Myometrial cell (primary cell): ENCODE measurements at places on chromosomes 1 and 21. TPM values are rescaled to one million over a fixed set of nuclear protein-coding genes. Genes with fewer than 3 reads are reported as not detected.

The OR2L2 gene
- total RNA-seq, result not detected in 2 replicates

The GCSAML gene
- total RNA-seq, result not detected in 2 replicates

The SPRR1B gene
- total RNA-seq, result not detected in 2 replicates

The ACTN2 gene
- not detected in 2 replicates for total RNA-seq

The MEGF6 gene
- total RNA-seq, result under 0.01 and 2.6 TPM in 2 replicates

The SAMD11 gene
- total RNA-seq, result 3.2 and 8.2 TPM in 2 replicates

The DMRTA2 gene
- not detected in 2 replicates for total RNA-seq

The TDRD10 gene
- not detected in 2 replicates for total RNA-seq

The ADORA3 gene
- not detected in 2 replicates for total RNA-seq

The IFNGR2 gene
- total RNA-seq, result 65.4 and 69.8 TPM in 2 replicates

The RGS13 gene
- total RNA-seq, result not detected in 2 replicates

The TGFB2 gene
- total RNA-seq, result 2.3 and 3.0 TPM in 2 replicates

The OR2T35 gene
- not detected in 2 replicates for total RNA-seq

The AGTRAP gene
- 93.1 and 104 TPM in 2 replicates for total RNA-seq

The AMY2B gene
- 1.2 TPM in 1 of 2 replicates, not detected in the other for total RNA-seq

The OR2G6 gene
- total RNA-seq, result not detected in 2 replicates

The GBP4 gene
- 0.58 and 1.4 TPM in 2 replicates for total RNA-seq

The SMIM1 gene
- 1.7 and 7.6 TPM in 2 replicates for total RNA-seq

The CDC42SE1 gene
- 34.0 and 42.4 TPM in 2 replicates for total RNA-seq

The TTC34 gene
- total RNA-seq, result under 0.01 TPM in 2 replicates

The BRDT gene
- total RNA-seq, result not detected in 2 replicates

The PPIAL4G gene
- total RNA-seq, result not detected in 2 replicates

The BNIPL gene
- total RNA-seq, result not detected in 2 replicates

The NR0B2 gene
- total RNA-seq, result not detected in 2 replicates

The REN gene
- total RNA-seq, result 1.1 and 2.9 TPM in 2 replicates

The TCHHL1 gene
- total RNA-seq, result not detected in 2 replicates

The MIB2 gene
- 24.3 and 33.2 TPM in 2 replicates for total RNA-seq

The AQP10 gene
- not detected in 2 replicates for total RNA-seq

The ZBTB37 gene
- 1.2 and 1.9 TPM in 2 replicates for total RNA-seq

The FAM151A gene
- total RNA-seq, result not detected in 2 replicates

The KNCN gene
- total RNA-seq, result not detected in 2 replicates

The OR2M3 gene
- total RNA-seq, result not detected in 2 replicates

The HSD3B1 gene
- not detected in 2 replicates for total RNA-seq

The CYYR1 gene
- not detected in 2 replicates for total RNA-seq

The LRRC40 gene
- 13.5 and 13.8 TPM in 2 replicates for total RNA-seq

The ANKRD65 gene
- 4.3 and 6.6 TPM in 2 replicates for total RNA-seq

The CRYBG2 gene
- total RNA-seq, result not detected in 2 replicates

The ATP1A2 gene
- not detected in 2 replicates for total RNA-seq

The FAM72B gene
- total RNA-seq, result 2.3 and 5.0 TPM in 2 replicates

The ANGEL2 gene
- 24.8 and 31.7 TPM in 2 replicates for total RNA-seq

The MIS18A gene
- total RNA-seq, result 15.3 and 17.4 TPM in 2 replicates

The BACE2 gene
- total RNA-seq, result 1.4 and 2.5 TPM in 2 replicates

The DCST2 gene
- 0.18 and 0.29 TPM in 2 replicates for total RNA-seq

The FLG2 gene
- total RNA-seq, result not detected in 2 replicates

The PPM1J gene
- total RNA-seq, result 0.86 and 6.9 TPM in 2 replicates

The GJC2 gene
- 3.9 and 4.0 TPM in 2 replicates for total RNA-seq

The FTCD gene
- total RNA-seq, result not detected in 2 replicates

The SPRR2F gene
- not detected in 2 replicates for total RNA-seq

The SLC30A1 gene
- total RNA-seq, result 3.2 and 4.6 TPM in 2 replicates

The GJA8 gene
- total RNA-seq, result not detected in 2 replicates

The TEDDM1 gene
- total RNA-seq, result not detected in 2 replicates

The VASH2 gene
- under 0.01 TPM in 1 of 2 replicates, not detected in the other for total RNA-seq

The FCGR1A gene
- not detected in 2 replicates for total RNA-seq

The TMEM200B gene
- total RNA-seq, result 21.0 and 27.6 TPM in 2 replicates
